T-helper 1 cell (primary cell): ENCODE measurements at places on chromosomes 2 and 18.
A peak's percentile ranks its signal among the peaks of the same experiment; 100 is the strongest.

DNA sequence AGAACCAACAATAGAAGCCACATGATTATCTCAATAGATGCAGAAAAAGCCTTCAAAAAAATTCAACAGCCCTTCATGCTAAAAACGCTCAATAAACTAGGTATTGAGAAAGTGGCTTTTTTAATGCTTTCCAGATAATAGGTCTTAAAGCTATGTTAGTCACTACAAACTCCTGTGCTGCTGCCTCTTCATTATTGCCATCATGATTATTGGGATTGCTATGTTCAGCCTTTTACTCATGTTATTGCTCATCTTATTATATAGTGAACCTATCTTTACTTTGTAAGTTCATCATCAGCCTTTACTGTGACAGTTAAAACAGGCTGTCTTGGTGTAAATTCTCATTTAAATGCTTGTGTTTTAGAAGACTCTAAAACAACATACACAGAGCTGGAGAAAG, 1557.2 kb upstream of the ZEB2 start:
- no peak for DNase-seq

DNA sequence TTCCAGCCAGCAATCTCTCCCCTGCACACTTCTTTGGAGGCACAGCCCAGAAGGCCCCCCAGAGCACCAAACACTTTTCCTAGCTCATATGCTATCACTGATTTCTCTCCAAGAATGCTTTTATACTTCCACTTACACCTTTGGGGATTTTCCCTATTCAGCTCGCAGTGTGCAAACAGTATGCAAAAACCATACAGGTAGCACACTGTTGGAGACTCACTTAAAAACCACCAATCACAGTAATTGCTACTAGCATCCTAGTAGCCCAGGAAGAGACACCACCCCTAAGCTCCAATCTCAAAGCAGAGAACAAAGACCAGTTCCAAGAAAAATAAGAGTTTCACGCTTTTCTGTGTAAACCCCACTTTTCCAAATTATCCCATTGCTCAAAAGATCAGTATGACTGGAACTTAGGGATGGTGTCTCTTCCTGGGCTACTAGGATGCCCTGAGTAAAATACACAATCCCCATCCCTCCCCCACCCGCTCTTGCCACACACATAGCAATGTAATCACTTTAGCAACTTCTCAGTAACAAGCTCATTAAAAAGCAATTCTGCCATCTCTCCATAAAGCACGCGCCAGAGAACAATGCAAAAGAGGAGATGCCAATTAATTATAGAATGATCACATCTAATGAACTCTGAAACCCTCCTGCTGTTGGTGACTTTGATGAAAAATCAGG, 43.0 kb downstream of the KLF7 start:
- no peak for DNase-seq

DNA sequence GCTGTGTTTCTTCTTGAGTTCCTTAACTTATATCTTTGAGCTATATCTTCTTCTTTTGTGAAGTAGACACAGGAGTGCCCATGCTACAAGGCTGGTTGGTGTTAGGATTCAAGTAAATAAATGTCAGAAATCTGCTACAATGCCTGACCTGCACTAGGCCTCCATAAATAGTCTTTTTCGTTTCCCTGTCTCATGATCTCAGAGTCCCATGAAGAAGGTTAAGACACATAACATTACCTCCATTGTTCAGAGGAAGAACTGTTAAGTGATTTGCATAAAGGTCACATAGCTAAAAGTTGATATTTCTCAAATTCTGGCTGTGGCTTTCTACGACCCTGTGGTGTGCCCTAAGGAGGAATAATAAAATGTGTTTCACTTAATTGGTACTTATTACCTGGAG, 228.4 kb downstream of the KCNS3 start:
- no peak for DNase-seq

DNA sequence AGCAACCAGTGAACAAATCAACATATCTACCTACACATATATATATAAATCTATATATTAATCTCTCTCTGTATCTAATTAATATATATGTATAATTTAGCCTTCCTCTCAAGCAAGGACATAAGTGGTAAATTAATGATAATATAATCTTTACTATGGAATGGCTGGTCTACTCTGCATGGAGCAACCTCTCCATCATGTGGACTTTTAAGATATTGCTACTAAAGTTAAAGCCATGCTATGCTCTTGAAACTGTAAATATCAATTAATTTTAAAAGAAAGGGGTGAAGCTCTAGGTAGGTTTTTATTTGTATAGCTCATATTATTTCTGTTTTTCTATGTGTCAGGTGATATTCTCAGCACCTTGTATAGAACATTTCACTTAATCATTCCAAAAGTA, 147.0 kb downstream of the PPP1R1C start:
- DNase-seq = no peak

GRCh38 chr2:112906276-112906675, 4.7 kb upstream of the IL37 start:
- DNase-seq = no peak

DNA sequence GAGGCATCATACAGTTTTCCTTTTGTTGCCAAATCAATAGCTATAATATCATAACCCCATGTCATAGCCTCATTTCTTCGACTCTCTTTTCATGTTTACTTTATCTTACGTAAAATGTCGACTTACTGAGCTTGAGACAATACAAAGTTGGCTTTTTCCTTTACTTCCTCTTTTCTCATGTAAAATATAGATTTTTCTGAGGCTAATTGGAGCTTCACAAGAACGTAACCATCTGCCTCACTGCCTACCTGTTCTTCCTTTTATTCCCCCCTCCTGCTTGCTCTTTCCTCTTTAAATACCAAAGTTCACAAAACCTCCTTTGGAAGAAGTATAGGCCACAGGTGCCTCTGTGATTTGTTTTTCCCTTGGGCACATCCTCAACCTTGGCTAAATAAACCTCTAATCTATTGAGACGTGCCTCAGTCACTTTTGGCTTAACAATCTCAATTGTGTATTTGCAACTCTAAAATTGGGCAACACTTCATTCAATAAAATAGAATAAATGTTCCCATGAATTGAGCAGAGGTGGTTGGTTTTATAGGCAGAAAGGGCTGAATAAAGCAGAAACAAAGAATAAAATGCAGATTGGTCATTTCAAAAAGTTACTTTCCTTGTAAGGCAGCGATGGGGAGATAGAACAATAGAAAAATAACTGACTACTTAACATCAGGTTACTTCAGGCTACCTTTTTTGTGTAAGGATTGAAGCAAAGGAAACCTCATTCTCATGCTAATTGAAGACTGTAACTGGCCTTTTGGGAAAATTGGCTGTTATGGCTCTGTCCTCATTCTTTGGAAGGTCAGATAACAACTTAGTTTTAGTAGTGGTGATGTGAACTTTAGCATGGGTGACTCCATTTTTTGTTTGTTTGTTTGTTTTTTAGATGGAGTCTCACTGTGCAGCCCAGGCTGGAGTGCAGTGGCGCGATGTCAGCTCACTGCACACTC, 21.3 kb downstream of the COMMD1 start:
- DNase-seq = no peak

- no peak for DNase-seq
Observed at GRCh38 chr2:196287523-196287922, 116.1 kb upstream of the STK17B start.

- DNase-seq = no peak
Observed at GRCh38 chr2:96423291-96423690, 81.9 kb downstream of the NEURL3 start.

DNA sequence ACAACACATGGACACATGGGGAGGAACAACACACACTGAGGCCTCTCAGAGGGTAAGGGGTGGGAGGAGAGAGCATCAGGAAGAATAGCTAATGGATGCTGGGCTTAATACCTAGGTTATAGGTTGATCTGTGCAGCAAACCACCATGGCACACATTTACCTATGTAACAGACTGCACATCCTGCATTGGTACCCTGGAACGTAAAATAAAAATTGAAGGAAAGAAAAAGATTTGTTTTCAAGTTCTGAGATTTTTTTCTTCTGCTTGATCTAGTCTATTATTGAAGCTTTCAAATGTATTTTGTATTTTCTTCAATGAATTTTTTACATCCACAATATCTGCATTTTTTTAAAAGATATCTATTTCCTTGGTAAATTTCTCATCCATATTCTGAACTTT, 59.3 kb upstream of the SLC4A10 start:
- no peak for DNase-seq

GRCh38 chr2:45352506-45352905, 258.6 kb downstream of the SRBD1 start:
- no peak for DNase-seq

GRCh38 chr2:179677077-179677688, 184.2 kb downstream of the ZNF385B start:
- DNase-seq = no peak

DNA sequence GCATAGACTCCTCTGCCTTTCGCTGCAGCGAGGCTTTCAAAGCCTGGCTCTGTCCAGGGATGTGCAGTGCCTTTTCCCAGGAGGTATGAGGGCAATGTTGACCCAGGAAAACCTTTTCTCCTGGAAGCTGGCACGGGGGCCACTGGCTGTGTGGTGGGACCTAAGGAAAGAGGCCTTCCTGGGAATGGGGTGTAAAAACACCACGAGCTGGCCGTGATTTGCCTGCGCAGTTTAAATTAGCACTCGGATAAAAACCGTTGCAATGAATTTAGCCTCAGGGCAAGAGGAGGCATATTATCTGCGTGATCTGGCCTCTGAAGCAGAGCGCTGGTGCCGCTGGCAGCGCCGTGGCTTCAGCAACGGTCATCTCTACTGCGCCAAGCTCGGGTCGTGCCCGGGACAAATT, 3.0 kb downstream of the OSR1 start:
- no peak for DNase-seq

- DNase-seq = no peak
Observed at GRCh38 chr2:70686577-70687460, 81.2 kb downstream of the ADD2 start.

DNA sequence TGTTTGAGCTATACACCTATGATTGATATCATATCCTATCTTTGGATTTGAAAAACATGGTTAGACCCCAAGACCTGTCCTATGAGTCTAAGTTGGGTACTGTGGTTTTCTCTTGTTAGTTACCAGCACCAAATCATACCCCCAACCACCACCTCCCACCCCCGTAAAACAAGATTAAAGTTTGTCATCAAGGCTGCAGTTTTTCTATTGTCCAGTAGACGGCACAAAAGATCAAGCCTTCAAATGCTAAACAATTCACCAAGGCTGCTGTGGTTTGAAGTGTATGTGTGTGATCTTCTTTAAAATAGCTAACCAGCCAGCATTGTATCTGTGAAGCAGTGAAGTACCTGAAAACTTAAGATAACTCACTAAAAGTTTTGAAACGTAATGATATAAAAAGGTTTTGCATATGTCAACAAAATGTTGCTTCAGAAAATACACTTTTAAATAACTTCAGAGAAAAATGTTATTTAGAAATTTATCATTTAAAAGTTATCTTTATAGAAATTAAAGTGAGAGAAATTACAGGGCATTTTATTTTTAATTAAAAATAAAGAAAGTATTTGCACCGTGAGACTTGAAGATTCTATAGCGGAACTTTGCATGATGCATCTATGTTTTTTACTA, 5.8 kb upstream of the MEIS1 start:
- DNase-seq = no peak

- no peak for DNase-seq
Observed at GRCh38 chr2:217980036-217980435, 22.8 kb downstream of the TNS1 start.

DNA sequence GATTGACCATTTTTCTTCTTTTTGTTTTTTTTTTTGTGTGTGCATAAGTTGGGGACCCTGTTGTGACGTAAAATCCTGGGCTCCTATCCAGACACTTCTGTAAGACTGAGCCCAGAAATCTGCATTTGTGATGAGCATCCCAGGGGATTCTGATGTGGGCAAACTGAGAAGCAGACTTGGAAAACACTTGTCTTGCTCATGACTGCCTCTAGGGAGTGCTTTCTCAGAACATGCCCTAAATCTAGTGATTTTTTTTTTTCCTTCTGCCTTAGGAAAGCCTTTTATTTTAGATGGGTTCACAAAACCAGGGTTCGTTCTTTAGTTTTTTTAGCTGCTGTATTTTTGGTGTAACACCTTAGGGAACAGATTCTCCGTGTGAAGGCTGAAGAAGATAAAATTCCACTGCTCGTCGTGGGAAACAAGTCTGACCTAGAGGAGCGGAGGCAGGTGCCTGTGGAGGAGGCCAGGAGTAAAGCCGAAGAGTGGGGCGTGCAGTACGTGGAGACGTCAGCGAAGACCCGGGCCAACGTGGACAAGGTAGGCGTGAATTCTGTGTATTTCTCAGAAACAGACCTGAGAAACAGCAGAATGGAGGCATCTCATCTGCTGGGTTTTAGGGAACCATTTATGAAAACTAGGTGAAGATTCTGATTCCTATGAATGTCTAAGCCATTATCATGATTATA, 36.7 kb downstream of the RALB start:
- no peak for DNase-seq

GRCh38 chr18:12327510-12328178, 19.6 kb downstream of the TUBB6 start:
- peak; percentile 64 for DNase-seq

GRCh38 chr2:150424406-150424805, 63.1 kb downstream of the RND3 start:
- DNase-seq = no peak

GRCh38 chr18:435940-436339, 64.6 kb downstream of the COLEC12 start:
- DNase-seq = no peak

DNA sequence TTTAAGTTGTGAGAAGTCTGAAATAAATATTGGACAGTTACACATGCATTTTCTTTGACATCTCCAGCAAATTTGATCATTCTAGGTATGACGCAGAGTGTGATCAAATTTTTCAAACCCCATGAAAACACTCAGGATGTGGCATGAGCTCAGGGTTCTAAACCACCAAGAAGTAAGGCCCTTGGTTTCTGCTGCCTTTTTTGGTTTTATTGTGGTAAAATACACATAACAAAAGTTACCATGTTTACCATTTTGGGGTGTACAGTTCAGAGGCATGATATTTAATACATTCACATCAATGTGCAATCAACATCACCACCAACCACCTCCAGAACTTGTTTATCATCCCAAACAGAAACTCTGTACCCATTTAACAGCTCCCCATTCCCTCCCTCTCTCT, 64.3 kb upstream of the TTN start:
- no peak for DNase-seq

- DNase-seq = no peak
Observed at GRCh38 chr2:77488141-77488540, 34.0 kb downstream of the LRRTM4 start.
